ENCODE measurements at places on chromosomes 1 and 21.

DNA sequence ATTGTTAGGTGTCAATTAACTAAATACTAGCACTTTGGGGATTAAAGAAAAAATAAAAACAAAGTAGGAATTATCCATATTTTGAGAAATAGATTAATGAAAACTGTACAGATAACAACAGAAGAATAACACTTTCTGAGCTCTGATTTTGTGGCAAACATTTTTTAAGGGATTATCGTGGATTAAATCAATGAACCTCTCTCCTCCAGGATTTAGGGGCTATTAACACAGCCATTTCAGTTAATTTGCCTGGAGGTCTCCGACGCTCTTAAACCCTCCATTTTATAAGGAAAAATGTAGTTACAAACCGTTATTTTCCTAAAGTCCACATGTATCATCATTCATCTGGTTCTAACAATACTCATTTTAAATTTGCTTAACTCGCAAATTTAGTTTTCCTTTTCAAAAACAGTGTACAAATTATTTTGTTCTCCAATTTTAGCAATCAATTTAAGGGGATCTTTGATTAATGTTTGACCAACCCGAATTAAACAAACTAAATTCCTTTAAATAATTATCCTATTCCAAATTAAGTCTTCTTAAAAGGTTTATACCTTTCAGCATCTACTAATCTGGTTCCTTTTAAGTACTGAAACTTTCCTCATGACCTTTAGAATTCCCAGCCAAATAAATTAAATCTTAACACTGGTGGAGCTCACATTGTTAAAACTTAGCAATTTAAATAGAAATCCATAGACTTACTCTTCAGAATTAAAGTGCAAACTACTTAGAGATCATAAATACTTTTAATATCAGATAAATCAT, 30.7 kb upstream of the RNF187 start:
- DNase-seq = no peak

- no peak for DNase-seq
Observed at GRCh38 chr1:64546013-64546412, 76.1 kb downstream of the CACHD1 start.

- no peak for DNase-seq
Observed at GRCh38 chr1:171803045-171803444, 21.6 kb downstream of the METTL13 start.

DNA sequence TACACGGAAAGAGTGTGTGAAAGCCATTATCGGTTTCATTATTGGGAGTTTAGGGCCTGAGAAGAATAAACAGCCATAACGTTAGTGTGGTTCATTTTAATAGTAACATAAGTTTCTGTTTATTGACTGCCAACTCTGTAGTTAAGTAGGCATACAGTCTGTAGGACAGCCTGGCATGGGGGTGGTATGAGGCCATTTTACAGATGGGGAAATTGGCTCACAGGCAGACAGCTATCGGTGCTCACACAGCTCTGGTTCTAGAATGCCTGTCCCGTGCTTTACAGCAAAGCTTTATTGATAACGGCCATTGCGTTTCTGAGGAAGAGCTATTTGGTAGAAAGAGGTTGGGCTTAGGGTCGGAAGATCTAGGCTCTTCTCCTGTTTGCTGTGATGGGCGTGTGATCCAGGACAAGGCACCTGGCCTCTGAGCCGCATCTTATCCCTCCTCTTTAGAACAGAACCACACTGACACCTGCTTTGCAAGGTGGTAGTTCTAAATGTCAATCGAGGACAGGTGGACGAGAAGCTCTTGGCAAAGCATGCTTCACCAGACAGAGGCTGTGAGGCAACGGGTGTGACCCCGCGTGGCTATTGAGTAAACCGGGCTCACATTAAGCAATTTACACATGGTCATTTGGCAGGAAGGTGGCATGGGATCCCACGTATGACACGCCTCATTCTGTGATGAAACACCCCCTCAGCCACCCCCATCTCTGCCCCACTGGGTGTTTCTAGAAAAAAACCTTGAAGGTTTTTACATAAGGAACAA, 14.9 kb downstream of the ETS2 start:
- DNase-seq = no peak

DNA sequence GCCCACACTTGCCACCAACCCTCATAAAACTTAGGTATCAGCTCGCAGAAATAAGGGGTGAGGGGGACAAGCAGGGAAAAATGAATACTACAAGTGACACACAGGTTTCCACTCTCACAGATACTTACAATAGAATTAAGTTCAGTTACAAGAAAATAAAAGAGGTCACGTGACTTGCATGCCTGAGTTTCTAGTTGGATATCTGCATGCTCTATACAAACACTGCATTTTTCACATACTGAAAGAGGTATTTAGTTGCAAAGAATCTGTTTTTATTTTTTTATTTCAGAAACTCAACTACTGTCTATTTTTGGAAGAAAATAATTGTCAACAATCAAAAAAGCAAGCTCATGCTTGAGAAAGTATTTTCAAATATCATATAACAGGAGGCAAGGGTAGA, 43.5 kb downstream of the DPYD start:
- DNase-seq = no peak

DNA sequence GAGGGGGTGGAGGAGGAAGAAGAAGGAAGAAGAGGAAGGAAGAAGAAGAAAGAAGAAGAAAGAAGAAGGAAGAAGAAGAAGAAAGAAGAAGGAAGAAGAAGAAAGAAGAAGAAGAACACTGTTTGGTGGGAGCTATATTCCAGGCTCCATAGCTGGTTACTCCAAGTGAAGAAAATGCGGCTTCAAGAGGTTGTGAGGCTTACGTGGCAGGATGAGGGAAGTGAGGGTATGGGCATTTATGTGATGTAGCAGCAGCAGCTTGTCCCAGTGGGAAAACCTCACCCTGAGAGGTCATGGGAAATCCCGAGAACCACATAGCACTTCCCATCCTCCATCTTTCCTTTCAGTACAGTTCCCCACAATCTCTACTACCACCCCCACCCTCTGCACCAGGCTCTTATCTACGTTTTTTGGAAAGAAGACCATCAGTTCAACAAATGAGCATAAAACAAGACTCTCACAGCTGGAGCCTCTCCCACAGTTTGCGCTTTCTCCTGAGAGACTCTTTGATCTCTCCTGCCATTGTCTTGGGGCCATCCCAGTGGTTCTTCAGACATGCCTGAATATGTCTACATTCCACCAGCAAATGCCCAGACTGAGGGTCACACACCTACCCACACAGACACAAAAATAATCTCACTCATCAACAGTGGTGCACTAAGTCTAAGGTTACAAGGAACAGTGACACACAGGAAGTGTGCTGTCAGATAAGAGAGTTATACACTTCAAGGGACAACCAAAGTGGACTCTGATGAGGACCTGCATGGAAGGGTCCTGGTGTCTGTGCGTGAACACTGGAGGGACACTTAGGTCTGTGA, 77.9 kb upstream of the KCNJ15 start:
- no peak for DNase-seq

- no peak for DNase-seq
Observed at GRCh38 chr1:18970762-18971161, 14.3 kb upstream of the IFFO2 start.

GRCh38 chr21:18468790-18469189, 65.2 kb upstream of the TMPRSS15 start:
- no peak for DNase-seq

DNA sequence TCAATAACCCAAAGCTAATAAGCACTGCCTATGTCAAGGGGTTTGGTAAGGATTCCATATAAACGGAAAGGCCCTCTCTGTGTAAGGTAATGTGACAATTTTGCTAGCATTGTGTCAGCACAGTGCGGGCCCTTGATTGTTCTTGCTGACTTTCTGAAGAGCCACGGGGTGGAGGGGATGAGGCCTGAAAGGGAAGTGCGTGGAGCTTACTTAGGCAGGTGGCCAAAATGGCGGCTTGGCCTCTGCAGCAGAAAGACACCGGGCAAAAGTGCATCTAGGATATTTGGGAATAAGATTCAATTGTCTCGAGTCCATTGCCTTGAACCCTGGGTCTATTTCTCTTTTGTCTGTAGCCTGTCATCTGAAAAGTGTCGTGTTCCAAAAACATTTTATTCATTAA, 114.3 kb downstream of the TGFB2 start:
- DNase-seq = no peak

DNA sequence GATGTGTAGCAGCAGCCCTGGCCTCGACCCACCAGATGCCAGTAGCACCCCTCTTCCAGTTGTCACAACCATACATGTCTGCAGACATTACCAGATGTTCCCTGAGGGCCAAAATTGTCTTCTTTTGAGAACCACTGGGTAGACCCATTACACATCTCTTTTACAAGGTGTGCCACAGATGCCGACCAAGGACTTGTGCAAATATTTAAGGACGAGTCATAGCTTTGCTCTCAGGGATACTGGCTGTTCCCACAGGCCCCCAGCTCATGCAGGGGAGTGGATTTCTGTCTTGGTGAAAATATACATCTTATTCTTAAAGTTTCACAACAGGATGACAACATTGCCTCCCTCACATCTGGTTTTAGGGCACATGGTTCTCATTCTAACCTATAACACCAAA, 59.4 kb upstream of the ZBTB18 start:
- DNase-seq = no peak

GRCh38 chr1:26027716-26028489, 6.3 kb downstream of the EXTL1 start:
- no peak for DNase-seq

DNA sequence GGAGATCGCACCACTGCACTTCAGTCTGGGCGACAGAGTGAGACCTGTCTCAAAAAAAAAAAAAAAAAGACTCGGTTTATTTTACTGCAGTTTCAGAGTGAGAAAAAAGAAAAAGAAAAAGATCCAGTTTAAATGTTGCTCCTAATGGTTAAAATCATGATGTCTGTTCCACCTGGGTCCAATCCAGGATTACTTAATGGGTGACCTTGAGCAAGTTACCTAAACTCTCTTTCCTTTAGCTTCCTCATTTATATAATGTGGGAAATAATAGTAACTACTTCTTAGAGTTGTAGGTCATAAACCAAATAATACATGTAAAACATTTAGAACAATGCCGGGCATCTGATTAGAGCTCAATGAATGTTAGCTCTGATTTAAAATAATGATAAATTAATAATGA, 19.4 kb upstream of the RNF11 start:
- DNase-seq = no peak

DNA sequence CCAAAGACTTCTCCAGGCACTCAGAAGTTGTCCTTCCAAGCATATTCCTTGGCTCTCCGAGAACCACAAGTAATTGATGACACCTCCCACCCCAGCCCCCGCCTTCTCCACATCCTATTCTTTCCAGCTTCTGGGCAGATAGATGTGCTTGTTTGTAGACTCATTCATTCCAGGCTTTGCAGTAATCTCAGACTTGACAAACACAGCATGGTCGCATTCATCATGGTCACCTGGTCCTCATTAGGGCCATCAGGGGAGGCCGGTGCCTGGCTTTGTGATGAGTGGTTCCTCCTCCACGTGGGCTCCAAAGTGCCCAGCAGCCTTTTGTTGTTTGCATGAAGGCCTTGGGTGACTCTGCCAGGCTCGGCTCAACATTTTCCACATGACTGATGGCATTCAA, 28.5 kb upstream of the KCNE2 start:
- DNase-seq = no peak

- no peak for DNase-seq
Observed at GRCh38 chr1:248703674-248704073, 1.1 kb upstream of the OR14I1 start.

DNA sequence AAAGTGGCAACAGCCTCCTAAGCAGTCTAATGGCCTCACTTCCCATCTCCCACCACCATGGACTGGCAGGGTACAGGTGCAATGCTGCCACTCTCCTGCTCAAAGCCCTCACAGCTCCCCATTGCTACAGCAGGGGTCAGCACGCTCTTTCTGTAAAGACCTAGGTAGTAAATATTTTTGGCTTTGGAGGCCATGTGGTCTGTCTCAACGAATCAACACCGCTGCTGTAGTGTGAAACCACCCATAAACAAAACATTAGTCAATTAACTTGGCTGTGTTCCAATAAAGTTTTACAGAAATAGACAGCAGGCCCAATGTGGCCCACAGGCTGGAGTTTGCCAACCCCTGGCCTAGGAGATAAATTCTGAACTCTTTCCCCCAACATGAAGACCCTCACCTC, 44.6 kb upstream of the TMEM125 start:
- no peak for DNase-seq

DNA sequence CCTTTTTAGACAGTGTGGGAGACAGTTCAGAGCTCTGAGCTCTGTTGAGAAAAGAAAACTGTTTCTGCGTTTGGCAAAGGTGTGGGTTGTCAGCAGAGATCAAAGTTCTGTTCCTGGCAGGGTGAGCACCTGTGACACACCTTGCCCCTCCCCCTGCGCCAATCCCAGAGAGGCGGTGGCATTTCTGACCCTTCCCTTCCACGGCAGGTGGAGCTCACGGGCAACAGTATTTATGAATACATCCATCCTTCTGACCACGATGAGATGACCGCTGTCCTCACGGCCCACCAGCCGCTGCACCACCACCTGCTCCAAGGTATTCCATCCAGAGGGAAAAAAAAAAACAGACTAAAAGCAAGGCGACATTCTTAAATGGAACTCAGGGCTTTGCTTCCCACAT, 20.7 kb downstream of the SIM2 start:
- DNase-seq = no peak

DNA sequence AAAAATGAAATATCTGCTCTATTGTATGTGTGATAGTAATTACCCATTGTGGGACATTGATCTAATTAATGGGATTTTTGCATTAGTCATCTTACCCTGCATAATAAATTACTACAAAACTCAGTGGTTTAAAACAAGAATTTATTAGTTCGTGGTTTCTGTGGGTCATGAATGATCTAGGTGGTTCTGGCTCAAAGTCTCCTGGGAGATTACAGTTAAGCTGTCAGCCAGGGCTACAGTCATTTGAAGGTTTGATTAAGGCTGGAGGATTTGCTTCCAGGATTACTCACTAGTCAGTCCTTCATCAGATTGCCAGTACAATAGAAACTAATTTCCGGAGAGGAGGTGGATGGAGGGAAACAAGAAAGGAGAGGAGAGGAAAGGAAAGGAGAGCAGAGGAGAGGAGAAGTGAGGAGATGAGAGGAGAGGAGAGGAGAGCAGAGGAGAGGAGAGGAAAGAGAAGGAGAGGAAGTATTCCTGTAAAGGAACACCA, 60.4 kb upstream of the TNFSF4 start:
- DNase-seq = no peak

DNA sequence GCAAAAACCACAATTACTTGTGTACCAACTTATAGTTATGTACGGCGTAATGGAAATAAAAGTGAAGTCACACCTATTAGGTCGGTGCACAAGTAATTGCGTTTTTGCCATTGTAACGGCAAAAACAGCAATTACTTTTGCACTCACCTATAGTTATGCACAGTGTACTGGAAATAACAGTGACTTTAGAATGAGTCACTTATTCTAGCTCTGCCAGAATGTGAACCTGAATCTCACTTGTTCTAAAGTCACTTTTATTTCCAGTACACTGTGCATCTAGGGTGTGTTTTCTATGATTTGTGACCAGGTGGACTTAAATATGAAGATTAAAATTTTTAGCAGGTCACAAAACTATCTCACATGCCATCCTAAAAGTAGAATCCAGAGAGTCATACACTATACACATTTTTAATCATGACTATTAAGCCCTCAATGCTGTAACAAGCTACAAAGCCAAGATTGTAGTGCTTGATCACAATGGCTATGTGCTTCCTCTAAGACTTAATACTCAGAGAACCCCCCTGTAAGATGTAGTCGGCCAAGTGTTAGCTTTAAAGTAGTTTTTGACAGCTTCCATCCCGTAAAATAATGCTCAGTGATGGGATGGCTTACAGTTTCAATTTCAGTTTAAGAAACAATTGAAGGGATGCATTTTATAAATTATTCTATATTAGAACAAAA, 218.8 kb downstream of the NEGR1 start:
- no peak for DNase-seq

- no peak for DNase-seq
Observed at GRCh38 chr1:85818371-85818770, 110.1 kb upstream of the ZNHIT6 start.

- DNase-seq = no peak
Observed at GRCh38 chr1:154411525-154411924, 6.4 kb downstream of the IL6R start.

All from T-helper 1 cell (primary cell).